Fibroblast of skin of left quadriceps (primary cell): ENCODE measurements at places on chromosomes 4 and X.
A peak's percentile ranks its signal among the peaks of the same experiment; 100 is the strongest.

DNA sequence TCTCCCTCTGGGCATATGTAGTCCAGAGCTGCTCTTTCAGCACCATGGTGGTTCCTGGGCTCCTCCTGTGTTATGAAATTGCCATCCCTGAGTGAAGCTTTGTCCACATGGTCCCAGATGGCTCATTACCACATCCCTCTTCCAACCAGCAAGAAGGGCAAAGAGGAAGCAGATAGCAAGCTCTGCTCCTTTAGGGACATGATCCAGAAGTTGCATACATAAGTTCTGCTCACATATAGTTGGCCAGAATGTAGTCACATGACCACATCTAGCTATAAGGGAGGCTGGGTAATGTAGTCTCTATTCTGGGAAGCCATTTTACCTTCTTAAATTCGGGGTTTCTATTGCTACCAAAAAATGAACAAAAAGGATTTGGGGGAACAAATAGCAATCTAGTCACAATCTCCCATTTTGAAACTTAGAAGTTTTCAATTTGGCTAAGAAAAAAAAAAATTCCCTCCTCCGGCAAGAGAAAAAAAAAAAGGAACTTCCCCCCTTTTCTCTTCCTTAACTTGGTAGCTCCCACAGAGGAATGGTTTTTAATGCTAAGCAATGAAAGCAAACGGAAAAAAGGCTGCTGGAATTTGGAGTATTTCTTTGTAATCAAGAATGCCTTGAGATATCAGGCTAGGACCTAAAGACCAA lies 88.2 kb upstream of the USP9X start:
- peak; percentile 45 for DNase-seq

DNA sequence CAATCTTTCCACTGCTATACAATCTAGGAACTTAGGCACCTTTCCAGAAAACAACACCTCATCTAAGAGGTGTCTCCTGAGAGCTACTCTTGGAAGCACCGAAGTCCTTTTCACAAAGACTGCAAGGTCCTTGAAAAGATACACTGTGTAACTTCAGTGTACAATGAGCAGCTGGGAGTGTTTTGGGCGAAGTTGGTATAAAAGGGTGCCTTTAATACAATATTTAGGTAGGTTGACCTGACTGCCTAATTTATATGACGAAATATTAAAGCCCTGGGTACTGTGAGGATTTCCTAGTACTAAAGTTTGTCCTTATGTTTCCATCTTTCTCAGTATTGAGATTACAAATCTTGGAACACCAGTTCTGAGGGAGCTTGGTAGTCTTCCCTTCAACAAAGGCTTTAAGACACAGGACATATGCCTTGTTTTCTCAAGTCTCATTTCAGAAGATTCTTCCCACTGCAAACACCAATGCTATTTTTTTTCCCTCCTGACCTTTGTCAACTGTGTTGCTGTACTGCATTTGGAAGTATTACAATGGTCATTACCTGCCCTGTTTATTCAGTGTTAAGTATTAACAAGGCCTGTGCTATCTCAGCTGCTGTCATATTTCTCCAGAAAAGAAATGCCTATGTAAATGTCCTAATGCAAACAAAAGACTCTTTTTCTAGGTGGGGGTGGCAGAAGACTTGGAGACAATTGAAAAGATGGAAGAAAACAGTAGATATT lies 134.2 kb downstream of the MAML3 start:
- no peak for DNase-seq

DNA sequence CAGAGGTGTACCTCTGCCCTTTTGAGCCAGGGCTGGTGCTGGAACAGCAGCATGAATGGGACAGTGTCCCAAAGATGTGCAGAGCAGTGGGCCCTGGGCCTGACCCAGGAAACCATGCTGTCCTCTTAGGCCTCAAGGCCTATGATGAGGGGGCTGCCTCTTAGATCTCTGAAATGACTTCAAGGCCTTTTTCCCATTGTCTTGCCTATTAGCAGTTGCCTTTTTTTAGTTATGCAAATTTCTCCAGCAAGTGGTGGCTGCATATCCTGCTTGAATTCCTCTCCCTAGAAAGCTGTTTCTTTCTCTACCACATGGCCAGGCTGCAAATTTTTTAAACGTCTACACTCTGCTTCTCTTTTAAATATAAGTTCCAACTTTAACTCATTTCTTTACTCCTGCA lies 160.3 kb downstream of the CFAP299 start:
- DNase-seq = no peak

GRCh38 chr4:98564852-98565251 lies 93.6 kb downstream of the TSPAN5 start:
- no peak for DNase-seq

DNA sequence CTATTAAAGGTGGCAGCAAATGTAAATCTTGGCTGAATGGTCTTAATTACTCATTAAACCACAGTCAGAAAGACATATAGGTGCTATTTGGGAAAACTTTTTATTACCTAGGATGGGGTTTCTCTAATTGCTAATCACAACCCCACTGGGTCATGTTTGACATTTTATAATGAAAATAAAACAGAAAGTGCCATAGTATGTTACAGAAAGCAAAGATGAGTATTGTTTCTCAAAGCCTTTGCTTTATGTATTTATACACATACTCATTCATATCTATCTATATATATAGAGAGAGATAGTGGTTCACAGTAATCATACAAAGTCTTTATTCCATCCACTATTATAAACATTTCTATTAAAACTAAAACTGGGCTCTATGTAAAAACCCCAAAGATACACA lies 18.2 kb downstream of the TMEM184C start:
- DNase-seq = no peak

DNA sequence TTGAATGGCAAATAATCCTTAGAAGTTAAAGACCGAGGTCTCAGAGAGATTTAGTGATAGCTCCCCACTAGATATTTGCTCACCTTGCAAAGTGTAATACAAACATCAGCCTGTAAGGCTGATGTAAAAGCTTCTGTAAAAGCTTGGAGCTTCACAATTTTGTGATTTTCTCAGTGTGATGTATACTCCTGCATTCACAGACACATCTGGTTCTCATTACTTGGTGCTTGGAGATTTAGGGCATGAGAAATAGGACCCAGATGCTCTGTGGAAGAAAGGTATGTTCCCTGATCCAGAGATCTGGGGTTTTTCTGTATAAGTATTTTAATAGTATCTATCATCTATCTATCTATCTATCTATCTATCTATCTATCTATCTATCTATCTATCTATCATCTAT lies 1664.3 kb downstream of the C4orf33 start:
- DNase-seq = peak; percentile 9

DNA sequence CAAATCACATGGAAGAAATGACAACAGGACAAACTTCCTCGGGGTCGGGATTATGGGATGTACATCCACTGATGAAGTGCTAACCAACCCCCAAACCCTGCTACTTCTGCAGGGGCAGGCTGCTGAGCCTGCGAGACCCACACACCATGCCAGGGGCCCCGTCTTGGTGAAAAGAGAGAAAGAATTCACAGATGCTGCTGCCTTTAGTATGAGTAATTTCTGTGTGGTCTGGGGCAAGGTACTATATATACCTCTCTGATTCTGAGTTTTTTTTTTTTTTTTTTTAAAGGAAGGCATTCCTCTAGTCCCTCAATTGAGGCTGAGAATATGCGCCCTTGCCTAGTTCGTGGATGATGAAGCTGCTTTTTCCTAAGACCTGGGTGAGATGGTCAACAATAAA lies 24.8 kb downstream of the PDHA1 start:
- DNase-seq = no peak

GRCh38 chr4:121428721-121429120 lies 47.9 kb upstream of the QRFPR start:
- DNase-seq = no peak

- peak; percentile 8 for DNase-seq
Measured at GRCh38 chr4:12692815-12693214, 791.3 kb downstream of the RAB28 start.

- DNase-seq = no peak
Measured at GRCh38 chrX:9775930-9776329, 10.3 kb upstream of the GPR143 start.

- no peak for DNase-seq
Measured at GRCh38 chr4:48781968-48782367, 1.9 kb upstream of the FRYL start.

- DNase-seq = no peak
Measured at GRCh38 chrX:54029529-54030143, 14.6 kb downstream of the PHF8 start.

GRCh38 chr4:99121008-99121407 lies 23.1 kb downstream of the ADH4 start:
- DNase-seq = no peak

- DNase-seq = no peak
Measured at GRCh38 chrX:82764521-82764920, 743.6 kb upstream of the POU3F4 start.

GRCh38 chr4:53476232-53477037 lies 99.0 kb downstream of the FIP1L1 start:
- DNase-seq = peak; percentile 98

GRCh38 chrX:107713543-107714205 lies 61.9 kb downstream of the TSC22D3 start:
- DNase-seq = no peak

DNA sequence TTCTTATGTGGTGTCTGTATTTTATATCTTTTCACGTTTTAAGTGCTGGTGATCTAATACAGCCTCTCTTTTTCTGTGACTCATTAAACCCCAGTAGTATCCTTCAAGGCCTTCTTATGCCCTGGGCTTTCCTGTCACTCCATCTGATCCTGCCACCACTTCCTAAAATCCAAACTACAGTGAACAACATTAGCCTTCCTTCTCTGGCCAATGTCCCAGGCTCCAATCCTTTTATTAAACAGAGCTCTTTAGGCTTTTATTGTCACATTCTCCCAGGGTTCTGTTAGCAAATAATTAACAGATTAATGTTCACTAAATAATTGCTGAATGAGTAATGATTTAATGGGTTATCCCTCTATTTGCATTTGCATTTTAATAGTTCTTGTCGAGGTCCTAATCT lies 47.9 kb upstream of the ITM2A start:
- DNase-seq = no peak

GRCh38 chr4:126678618-126679017 lies 954.1 kb upstream of the INTU start:
- no peak for DNase-seq

GRCh38 chrX:139204898-139205667 lies 325.5 kb upstream of the F9 start:
- no peak for DNase-seq

DNA sequence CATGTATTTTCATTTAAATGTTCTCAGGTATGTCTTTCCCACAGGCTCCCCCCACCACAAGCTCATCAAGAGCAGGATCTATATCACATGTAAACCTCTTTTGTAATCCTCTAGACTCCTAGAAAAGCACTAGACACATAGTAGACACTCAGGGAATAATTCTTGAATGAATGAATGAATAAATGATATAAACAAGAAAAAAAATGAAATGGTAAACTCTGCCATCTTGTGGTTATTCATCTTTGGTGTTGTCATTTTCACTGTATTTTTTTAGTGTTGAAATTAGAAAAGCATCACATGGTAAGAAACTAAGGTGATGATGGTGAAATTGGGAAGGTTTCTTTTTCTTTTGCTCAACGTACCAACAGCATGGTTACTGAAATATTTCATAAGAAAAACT lies 34.2 kb upstream of the C1GALT1C1 start:
- DNase-seq = no peak
